ENCODE measurements at places on chromosomes 12 and 14. TPM values are rescaled to one million over a fixed set of nuclear protein-coding genes. Genes with fewer than 3 reads are reported as not detected.

DNA sequence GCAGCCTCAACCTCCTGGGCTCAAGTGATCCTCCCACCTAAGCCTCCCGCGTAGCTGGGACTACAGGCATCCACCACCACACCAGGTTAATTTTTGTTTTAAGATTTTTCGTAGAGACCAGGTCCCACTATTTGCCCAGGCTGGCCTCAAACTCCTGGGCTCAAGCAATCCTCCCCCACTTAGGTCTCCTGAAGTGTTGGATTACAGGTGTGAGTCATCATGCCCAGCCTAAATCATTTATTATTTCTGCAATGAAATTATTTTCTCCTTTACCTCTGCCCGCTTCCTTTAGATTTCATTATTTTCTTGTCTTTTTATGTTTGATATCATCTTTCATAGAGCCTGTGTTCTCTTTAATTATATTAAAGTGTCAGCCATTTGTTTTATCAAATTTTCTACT lies 165.2 kb upstream of the OTX2 start:
- no peaks in the 10 kb centered on the region for H3K4me1 ChIP-seq
- H3K36me3 ChIP-seq, result no peaks in the 10 kb centered on the region
- no peak for DNase-seq
- H3K4me3 ChIP-seq, result no peak overlapping the region
- no peak overlapping the region for H3K27ac ChIP-seq

DNA sequence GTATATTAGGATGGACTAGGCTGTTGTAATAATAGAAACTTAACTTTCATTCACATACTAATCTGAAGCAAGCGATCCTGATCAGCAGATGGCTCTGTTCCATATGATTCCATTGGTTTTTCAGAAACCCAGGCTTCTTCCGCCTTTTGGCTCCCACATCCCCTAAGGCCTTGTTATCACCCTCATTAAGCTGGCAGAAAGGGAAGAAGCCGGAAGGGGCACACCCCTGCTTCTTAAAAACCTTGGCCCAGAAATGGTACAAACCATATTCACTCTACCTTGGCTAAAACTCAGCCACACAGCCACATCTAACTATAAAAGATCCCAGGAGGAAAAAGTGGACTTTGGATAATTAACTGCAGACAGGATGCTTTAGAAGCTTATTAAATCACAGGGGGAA lies 329.2 kb downstream of the PCNX1 start:
- DNase-seq, result no peak
- H3K27me3 ChIP-seq, result no peaks in the 10 kb centered on the region
- H3K27ac ChIP-seq, result no peak overlapping the region
- H3K4me1 ChIP-seq, result no peaks in the 10 kb centered on the region
- no peaks in the 10 kb centered on the region for H3K36me3 ChIP-seq
- H3K4me3 ChIP-seq, result no peak overlapping the region

DNA sequence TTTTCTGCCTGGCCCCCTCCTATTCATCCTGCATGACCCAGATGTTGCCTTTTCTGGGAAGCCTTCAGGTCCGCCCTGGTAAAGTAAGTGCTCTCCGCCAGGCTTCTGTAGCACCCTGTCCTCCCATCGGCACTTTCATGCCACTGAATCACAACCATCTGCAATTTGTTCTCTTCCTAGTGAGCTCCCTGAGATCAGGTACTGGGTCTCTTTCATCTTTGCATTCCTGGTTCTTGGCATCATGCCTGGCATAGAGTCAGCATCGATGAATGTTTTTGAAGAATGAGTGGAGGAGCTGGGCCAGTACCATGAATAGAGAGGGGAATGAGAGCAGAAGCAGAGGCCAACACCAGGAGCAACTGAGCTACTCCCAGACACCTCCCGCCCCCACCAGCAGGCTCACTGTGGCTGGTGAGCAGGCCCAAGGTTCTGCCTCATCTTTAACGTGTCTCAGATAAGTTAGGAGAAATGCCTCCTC lies 13.1 kb downstream of the ZDHHC22 start:
- peaks cover 9% of the 10 kb centered on the region for H3K4me1 ChIP-seq
- DNase-seq, result no peak
- H3K27me3 ChIP-seq, result peaks cover 12% of the 10 kb centered on the region
- H3K36me3 ChIP-seq, result no peaks in the 10 kb centered on the region
- no peak overlapping the region for H3K27ac ChIP-seq

DNA sequence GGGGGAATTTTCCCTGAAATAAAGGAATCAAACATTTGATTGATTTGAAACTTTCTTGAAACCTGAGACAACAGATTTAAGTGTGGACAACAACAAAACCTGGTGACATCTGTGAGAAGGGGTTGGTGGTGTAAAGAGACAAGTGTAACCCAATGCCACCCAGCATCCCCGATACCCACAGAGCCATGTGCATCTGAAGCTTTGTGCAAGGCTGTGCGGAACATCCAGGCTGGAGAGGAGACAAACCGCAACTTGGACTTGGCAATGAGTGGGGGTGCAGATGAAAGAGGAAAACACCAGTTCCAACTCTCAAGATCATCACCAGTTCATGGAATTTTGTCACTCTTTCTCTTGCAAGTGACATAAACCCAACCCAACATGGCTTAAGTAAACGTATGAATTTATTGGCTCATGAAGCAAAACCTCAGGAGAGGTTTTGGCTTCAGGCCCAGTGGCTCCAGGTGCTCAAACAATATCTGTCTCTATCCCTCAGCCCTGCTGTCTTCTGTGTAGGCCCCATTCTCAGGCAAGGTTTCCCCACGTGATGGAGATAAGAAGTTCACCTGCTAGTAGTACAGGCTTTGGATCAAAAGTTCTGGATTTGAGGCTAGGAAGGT lies 55.2 kb upstream of the NTF3 start:
- DNase-seq, result no peak
- H3K36me3 ChIP-seq, result no peaks in the 10 kb centered on the region
- no peak overlapping the region for H3K27ac ChIP-seq

GRCh38 chr14:82190742-82191141 lies 657.1 kb upstream of the SEL1L start:
- H3K4me1 ChIP-seq, result no peaks in the 10 kb centered on the region
- no peaks in the 10 kb centered on the region for H3K36me3 ChIP-seq
- no peak overlapping the region for H3K27ac ChIP-seq

- DNase-seq, result no peak
- no peak overlapping the region for H3K4me3 ChIP-seq
- no peak overlapping the region for H3K27ac ChIP-seq
- H3K4me1 ChIP-seq, result no peaks in the 10 kb centered on the region
- no peaks in the 10 kb centered on the region for H3K36me3 ChIP-seq
Measured at GRCh38 chr12:114306646-114307045, 99.3 kb downstream of the TBX5 start.

DNA sequence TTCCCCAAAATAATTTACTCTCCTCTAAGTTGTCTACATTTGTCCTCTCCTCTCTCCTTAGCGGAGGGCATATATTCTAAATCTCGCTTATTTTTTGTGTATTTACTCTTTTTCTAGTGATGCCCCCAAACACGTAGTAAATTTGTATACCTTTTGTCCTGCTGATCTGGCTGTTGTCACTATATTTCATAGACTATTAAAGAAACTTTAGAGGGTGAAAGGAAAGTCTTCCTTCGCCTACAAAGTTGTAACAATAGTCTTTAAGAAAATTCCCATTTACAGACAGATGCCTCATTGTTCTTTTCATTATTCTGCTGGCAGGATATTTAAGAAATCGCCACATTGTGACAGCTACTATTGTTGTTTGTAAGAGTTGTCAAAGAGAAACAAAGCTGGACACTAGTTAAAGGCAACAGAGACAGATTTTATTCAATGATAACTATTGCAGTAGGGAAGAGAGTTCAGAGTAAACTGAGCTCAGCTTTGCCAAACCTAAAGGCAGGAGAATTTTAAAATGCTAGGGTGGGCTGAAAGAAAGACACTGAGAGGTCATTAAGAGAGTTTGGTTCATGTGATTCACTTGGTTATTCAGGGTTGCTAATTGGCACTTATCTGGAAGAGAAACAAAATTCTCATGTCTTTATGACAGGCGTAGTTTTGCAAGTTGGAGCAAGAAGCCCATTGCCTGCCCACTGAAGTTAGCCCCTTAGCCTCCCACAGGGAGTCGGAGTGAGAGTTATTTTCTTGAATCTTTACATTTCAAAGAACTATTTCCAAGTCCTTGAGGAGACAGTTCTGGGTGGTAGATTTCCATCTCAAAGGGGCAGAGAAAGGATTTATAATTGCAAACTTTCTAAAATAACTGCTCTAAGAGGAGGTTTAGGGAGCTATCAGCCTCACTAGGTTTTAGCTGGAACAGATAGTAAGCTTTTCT lies 1272.5 kb upstream of the SEL1L start:
- DNase-seq, result no peak
- no peaks in the 10 kb centered on the region for H3K36me3 ChIP-seq
- no peaks in the 10 kb centered on the region for H3K4me1 ChIP-seq
- H3K27ac ChIP-seq, result no peak overlapping the region
- H3K27me3 ChIP-seq, result no peaks in the 10 kb centered on the region
- no peak overlapping the region for H3K4me3 ChIP-seq

DNA sequence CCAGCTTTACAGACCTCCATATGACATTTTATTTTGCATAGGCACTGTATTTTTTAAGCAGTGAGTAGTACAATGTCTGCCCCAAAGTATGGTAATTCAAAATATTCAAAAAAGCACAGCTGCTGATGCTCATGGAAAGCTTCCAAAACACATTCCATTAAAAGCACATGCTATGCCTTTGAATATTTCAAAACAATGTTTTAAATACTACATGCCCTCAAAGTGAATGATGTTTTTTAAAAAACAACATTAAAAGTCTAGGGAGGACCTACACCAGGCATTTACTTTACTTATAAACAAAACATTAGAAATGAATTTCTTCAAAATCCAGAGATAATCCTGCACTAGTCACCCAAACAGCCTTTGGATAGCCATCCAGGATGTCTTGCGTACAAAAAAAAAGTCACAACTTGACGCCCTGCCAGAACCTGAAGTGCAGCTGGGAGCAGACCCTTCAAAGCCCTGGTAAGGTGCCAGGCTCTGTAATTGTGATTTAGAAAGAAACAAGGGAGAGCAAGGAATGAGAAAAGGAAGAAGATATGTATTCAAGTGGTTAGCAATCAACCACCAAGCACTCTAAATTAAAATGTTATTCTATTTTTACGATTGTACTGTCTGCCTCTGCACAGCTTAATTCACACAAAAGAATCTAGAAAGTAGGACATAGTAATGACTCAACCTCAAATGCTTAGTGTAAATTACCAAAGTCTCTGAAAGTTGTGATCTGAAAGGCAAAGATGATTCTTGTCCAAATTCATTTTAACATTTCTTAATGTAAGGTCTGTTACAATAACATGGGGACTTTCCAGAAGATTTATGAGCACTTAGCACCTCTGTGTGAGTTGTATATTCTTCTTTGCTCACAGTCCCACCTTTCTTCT lies 31.9 kb downstream of the CEP83 start:
- no peaks in the 10 kb centered on the region for H3K27me3 ChIP-seq
- H3K27ac ChIP-seq, result no peak overlapping the region
- H3K4me3 ChIP-seq, result no peak overlapping the region
- H3K36me3 ChIP-seq, result no peaks in the 10 kb centered on the region

DNA sequence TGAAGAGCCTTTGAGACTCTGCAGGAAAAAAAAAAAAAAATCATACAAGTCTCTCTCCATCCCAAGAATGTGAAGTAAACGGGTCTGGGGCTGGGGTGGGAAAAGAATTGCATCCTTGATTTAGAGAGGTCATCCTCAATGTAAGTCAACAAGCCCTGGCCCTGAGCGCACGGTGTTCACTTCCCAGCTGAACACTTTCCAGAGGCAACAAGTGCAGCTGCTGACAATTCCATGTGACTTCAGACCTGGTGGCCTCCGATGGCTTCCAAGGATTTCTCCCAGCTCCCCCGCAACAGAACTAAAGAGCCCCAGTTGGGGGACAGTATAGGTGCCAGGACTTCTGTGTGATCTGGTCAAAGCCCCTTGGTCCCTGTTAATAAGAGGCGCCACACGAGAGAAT lies 2.4 kb downstream of the RILPL1 start:
- peaks cover 22% of the 10 kb centered on the region for H3K36me3 ChIP-seq
- peak; percentile 80 for DNase-seq
- H3K27me3 ChIP-seq, result no peaks in the 10 kb centered on the region
- H3K4me3 ChIP-seq, result peak overlapping the region; percentile 91
- H3K27ac ChIP-seq, result peak overlapping the region; percentile 81

DNA sequence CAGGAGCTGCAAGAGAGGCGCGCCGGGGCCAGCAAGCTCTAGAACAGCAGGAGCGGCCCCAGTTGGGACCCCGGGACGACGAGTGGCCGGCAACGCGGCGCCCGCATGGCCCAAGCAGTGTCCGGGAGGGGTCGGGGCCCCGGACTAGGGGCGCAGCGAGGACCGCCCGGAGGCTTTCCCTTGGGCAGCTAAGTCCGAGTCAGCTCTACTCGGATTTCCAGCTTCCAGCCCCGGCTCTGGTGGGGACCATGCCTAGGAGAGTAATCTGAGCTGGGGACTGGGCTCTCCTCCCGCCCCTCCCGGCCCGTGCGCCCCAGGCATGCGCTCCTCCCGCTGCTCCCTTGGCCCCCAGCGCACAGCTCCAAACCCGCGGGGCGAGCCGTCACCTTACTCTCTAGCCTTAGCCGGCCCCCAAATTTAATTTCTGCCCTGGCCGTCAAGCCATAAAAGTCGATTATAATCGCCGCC lies 41.6 kb upstream of the CAPRIN2 start:
- H3K27ac ChIP-seq, result peak overlapping the region; percentile 80
- H3K4me3 ChIP-seq, result peak overlapping the region; percentile 88
- no peaks in the 10 kb centered on the region for H3K36me3 ChIP-seq
- DNase-seq, result peak; percentile 62
- H3K27me3 ChIP-seq, result no peaks in the 10 kb centered on the region

DNA sequence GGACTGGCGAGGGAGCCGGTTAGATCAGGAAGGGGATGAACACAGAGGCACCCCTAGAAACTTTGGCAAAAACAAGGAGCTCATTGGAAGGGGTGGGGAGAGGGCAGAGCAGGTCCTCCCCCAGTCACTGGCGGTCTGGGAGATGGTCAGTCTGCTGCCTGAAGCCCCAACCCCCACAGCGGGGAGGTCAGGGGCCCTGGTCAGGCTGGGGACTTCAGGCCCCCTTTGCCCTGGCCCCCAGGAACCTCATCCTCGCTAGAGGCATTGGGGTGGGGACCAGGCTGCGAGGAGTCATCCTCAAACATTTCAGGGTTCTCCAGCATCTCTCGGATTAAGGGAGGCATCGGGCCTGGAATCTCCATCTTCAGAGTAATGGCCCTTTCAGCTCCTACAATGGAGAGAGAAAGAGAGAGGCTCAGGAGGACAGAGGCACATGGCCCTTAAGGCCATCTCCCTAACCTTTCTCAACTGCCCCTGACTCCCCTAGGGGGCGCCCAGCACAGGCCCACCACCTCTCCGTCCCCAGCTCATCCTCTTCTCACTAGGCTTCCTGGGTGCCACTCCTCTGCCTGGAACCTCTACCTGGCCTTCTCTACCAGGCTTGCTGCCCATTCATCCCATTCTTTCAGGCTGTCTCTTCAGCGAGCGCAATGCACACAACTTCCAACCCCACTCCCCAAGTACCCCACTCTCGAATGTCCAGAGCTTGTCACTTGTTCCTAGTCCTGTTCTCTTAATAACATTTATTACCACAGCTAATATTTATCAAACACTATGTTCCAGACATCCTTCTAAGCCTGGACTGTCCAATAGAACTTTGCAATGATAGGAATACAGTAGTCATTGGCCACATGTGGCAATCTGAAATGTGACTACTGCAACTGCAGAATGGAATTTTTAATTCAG lies 4.7 kb upstream of the ITGB7 start:
- H3K36me3 ChIP-seq, result no peaks in the 10 kb centered on the region
- no peaks in the 10 kb centered on the region for H3K27me3 ChIP-seq
- H3K4me3 ChIP-seq, result no peak overlapping the region
- no peak for DNase-seq
- no peak overlapping the region for H3K27ac ChIP-seq

Gene KRT73
- total RNA-seq, result not detected

Gene KCNC2
- total RNA-seq, result 1.2 TPM

Gene OR4Q3
- not detected for total RNA-seq

Data from psoas muscle (tissue), 8 donors.